ENCODE measurements at places on chromosomes 7 and 10. TPM values are rescaled to one million over a fixed set of nuclear protein-coding genes. Genes with fewer than 3 reads are reported as not detected.

The NEBL gene
- 1.3 TPM for total RNA-seq

The SNX8 gene
- total RNA-seq, result 10.7 TPM

The SCART1 gene
- 1.0 TPM for total RNA-seq

The FEZF1 gene
- not detected for total RNA-seq

The CLCN1 gene
- 0.08 TPM for total RNA-seq

The LGI1 gene
- total RNA-seq, result not detected

The ERVW-1 gene
- not detected for total RNA-seq

- H3K4me1 ChIP-seq, result no peaks in the 10 kb centered on the region
- no peak for DNase-seq
- H3K4me3 ChIP-seq, result no peak overlapping the region
- no peaks in the 10 kb centered on the region for H3K36me3 ChIP-seq
- H3K27ac ChIP-seq, result no peak overlapping the region
These were observed 105.7 kb downstream of the CCNY start for GRCh38 chr10:35442028-35442427.

GRCh38 chr7:142131439-142132185 lies 20.1 kb downstream of the MGAM2 start:
- no peaks in the 10 kb centered on the region for H3K27me3 ChIP-seq
- DNase-seq, result no peak
- H3K4me3 ChIP-seq, result no peak overlapping the region
- no peak overlapping the region for H3K27ac ChIP-seq

DNA sequence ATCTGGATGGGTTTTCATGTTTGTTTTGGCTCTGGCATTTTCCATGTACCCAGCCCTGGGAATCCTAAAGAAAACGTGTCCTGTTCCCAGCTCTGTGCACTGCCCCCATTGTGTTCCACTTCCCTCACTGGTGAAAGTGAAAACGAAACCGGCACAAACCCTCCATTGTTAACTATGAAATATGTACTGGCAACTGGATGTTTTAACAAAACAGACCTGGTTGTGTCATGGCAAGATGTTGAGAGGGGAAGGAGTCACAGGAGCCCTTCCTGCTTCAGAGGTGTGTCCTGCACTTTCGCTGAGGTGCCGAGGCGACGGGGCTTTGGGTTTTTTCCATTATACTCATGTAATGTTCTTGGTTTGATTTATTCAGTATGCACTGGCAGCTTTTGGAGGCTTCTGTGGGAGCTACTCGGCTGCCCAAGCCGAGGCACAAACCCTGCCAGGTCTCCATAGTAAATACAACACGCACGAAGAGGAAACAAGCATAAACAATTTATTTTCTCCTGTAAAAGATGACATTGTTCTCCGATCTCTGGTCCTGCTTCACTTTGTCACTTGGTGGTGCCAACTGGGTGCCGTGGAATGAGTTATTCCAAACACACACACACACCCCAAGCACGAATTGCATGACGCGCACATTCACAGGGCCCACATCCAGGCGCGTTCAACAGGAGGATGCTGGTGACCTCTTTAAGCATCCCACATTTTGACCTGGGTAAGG lies 118.2 kb downstream of the CDK6 start:
- no peaks in the 10 kb centered on the region for H3K36me3 ChIP-seq
- peak overlapping the region; percentile 53 for H3K27ac ChIP-seq
- H3K4me1 ChIP-seq, result peaks cover 3% of the 10 kb centered on the region
- no peaks in the 10 kb centered on the region for H3K27me3 ChIP-seq

GRCh38 chr7:1290026-1290678 lies 57.5 kb downstream of the UNCX start:
- peaks cover 1% of the 10 kb centered on the region for H3K4me1 ChIP-seq
- peaks cover 9% of the 10 kb centered on the region for H3K27me3 ChIP-seq

GRCh38 chr10:15370856-15371701 lies at the start of gene FAM171A1:
Gene FAM171A1 (minus strand): TSS chr10:15371289. CDS start chr10:15371052, 237 bp downstream.
- H3K4me1 ChIP-seq, result peaks cover 6% of the 10 kb centered on the region
- peak within 1 kb of the TSS; percentile 99 for H3K4me3 ChIP-seq
- no peaks in the 10 kb centered on the region for H3K27me3 ChIP-seq
- peak within 1 kb of the TSS; percentile 46 for H3K27ac ChIP-seq

DNA sequence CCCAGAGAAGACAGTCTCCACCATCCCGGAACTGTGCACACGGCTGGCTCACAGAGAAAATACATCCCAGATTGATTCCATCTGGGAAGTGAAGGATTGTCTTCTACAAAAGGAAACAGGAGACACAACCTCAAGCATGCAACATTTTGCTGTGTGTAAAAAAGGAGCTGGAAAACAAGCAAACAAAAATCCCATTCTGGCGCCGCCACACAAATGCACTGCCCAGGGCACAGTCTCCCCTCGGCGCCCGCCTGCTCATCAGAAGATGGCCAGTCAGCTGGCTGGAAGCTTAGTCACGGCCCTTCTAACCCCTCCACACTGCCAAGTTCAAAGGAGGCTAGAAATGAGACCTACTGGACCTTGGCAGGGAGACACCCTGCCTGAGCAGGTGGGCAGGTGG lies 14.1 kb upstream of the CYTH3 start:
- H3K27me3 ChIP-seq, result no peaks in the 10 kb centered on the region
- H3K36me3 ChIP-seq, result no peaks in the 10 kb centered on the region
- no peak for DNase-seq

DNA sequence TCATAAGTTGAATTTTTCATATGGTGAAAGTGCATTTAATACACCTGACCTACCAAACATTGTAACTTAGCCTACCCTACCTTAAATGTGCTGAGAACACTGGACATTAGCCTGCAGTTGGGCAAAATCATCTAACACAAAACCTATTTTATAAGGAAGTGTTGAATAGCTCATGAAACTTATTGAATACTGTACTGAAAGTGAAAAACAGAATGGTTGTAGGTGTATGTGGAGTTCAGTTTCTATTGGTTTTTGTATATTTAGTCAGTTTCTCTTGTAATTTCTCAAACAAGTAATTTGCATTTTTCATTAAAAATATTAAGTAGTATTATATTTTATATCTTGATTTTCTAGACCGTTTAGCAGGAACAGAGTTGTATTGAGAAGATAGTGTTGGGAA lies 15.3 kb downstream of the CCDC7 start:
- no peaks in the 10 kb centered on the region for H3K4me1 ChIP-seq
- H3K36me3 ChIP-seq, result no peaks in the 10 kb centered on the region
- no peaks in the 10 kb centered on the region for H3K27me3 ChIP-seq
- DNase-seq, result no peak

DNA sequence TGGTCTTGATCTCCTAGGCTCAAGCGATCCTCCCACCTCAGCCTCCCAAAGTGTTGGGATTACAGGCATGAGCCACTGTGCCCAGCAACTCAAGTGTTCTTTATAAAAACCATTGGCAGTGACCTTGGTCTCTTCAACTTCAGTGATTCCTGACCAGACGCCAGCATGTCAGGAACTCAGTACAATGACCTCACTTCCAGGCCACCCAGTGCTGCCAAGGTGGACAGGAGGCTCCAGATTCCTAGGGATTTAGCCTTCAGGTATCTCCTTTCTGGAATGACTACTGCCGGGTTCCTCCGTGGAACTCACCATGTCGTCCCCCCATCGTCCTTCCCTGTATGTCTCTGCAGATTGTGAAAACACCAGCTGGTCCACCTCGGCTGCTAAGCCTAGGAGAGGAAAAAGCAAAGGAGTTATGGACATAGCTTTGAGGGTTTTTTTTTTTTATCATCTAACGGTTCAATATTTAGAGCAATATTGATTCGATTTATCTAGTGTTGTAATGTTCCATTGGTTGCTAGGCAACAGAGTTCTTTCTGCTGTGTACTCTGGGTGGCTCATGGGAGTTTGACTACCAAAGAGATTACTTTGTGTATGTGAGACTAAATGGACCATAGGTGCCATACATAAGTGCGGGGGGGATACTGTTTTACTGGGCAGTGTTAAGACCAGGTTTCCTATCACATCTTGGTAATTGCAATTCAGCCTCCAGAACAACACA lies 425.8 kb upstream of the AUTS2 start:
- no peak for DNase-seq
- H3K4me3 ChIP-seq, result no peak overlapping the region
- H3K27ac ChIP-seq, result no peak overlapping the region
- no peaks in the 10 kb centered on the region for H3K27me3 ChIP-seq

- H3K27me3 ChIP-seq, result no peaks in the 10 kb centered on the region
- no peak overlapping the region for H3K27ac ChIP-seq
- no peak for DNase-seq
- no peaks in the 10 kb centered on the region for H3K4me1 ChIP-seq
These were observed 64.5 kb upstream of the DNAJB12 start for GRCh38 chr10:72419241-72419640.

DNA sequence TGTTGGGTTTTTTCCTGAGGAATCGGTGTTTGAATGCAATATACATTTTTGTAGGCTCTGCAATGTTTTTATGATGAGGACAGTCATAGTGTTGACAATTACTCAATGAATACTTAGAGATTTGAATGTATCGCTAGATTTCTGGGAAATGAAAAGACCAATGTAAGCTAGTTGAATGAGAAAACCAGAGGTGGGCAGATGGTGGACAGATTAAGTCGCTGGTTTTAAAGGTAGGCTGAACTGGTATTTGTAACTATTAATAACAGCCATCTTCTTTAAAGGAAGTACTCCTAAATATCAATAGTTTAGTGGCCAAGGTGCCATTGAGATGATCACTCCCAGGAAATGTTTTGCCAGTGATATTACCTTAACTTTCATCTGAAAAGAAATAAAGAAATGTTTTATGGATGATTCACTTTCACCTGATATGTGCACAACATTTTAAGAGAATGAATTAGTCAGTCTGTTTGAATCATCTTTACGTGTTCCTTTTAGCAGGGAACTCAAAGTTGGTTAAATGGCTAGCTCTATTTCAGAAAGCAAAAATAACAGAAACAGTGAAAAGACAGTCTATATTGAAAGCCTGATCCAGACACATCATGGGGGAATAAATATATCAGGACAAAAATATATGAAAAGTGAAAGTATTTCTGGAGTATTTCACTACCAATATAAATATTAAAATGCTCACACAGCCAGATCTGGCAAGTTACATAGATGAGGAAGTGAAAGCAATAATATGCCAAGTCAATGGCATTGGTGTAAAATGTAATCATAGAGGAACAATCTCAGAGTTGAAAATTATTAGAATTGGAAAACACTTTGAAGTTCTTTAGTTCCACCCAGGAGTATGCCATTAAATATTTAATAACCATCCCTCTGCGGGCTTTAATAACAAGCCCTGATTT lies 20.7 kb downstream of the MET start:
- H3K27ac ChIP-seq, result no peak overlapping the region
- H3K27me3 ChIP-seq, result no peaks in the 10 kb centered on the region
- DNase-seq, result no peak

DNA sequence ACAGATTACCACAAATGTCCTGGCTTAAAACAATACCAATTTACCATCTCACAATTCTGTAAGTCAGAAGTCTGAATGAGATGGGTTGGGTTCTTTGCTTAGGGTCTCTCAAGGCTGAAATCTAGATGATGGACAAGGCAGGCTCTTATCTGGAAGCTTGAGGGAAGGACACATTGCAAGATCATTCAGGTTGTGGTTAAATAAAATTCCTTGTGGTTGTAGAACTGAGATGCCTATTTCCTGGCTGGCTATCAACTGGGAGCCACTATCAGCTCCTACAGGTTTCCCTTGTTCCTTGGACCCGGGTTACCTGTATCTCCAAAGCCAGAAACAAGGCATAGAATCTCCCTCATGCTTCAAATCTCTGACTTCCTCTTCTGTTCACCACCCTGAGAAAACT lies 148.4 kb downstream of the MDFIC start:
- H3K27me3 ChIP-seq, result no peaks in the 10 kb centered on the region
- no peak for DNase-seq

Measured in liver (tissue), 10 donors.